BJ (cell line): ENCODE measurements at places on chromosomes 6 and 20. TPM values are rescaled to one million over a fixed set of nuclear protein-coding genes. Genes with fewer than 3 reads are reported as not detected.

Gene ARMH2
- not detected in 2 replicates for polyA plus RNA-seq

- no peak for DNase-seq
These were observed 61.9 kb upstream of the NRSN1 start for GRCh38 chr6:24064106-24064505.

- DNase-seq = no peak
These were observed 586.3 kb upstream of the MAP3K7 start for GRCh38 chr6:91173186-91173585.

Gene PPP1R16B
- not detected in 2 replicates for polyA plus RNA-seq

GRCh38 chr6:21958428-21958827, 338.4 kb downstream of the PRL start:
- DNase-seq = no peak
